IMR-90 (cell line): ENCODE measurements at places on chromosomes 1 and 21. TPM values are rescaled to one million over a fixed set of nuclear protein-coding genes. Genes with fewer than 3 reads are reported as not detected.

DNA sequence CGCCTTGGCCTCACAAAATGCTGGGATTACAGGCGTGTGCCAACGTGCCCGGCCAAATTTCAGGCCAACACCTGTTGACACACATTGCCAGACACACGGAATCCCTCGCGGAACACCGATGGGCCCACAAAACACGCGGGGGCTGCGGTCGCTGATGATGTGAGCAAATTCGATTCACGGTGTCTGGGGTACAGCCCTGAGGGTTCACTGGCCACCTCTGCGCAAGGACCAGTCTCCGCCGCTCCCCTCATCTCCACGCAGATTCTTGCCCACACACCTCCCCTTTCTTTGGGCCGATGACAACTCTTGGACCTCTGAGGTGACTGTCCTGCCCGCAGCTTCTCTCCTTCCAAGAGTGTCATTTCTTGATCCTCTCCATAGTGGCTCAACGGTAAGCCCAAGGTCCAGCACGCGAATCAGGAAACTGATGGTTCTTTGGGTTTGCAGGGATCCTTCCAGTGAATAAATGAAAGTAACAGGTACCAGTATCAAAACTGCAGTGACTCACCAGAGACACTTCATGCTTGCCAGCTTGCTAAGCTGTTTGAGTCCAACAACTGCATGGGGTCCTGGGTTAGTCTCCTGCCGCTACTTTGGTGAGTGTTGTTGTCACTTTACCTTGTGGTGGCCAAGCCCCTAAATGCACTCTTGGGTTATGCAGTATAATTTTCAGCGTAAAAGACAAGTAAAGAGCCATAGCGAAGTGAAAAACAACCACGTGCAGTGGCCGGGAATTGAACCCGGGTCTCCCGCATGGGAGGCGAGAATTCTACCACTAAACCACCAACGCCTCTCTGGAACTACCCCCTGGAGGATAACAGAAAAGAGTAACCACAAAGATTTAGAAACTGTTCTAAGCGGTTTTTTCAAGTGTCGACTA lies 11.0 kb upstream of the RNU1-3 start:
- DNase-seq, result peak; percentile 85

The TRIM67 gene
- not detected in 2 replicates for total RNA-seq

DNA sequence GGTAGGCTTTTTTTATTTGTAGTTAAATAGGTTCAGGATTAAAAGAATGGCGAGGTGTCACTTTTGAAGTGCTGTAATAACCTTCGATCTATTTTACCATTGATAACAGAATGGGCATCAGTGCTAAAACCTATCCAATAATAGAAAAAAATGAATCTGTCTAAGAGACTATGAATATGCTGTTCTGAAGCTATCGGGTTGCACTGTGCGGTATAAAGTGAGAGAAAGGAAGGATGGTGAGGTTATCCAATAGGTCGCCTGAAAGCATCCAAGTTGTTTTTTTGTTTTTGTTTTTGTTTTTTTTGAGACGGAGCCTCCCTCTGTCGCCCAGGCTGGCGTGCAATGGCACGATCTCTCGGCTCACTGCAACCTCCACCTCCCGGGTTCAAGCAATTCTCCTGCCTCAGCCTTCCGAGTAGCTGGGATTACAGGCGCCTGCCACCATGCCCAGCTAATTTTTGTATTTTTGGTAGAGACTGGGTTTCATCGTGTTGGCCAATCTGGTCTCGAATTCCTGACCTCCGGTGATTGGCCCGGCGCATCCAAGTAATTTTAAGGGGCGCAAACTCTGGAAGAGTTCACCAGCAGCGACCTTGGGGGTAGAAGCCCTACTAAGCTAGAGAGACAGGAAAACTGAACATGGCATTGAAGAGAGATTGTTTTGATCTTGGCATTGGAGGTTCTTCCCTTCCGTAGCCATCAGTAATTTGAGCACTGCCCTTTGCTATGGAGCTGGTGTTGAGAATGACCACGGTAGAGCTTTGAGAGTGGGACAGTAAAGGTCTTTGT lies 8.7 kb upstream of the MDM4 start:
- DNase-seq, result peak; percentile 22

DNA sequence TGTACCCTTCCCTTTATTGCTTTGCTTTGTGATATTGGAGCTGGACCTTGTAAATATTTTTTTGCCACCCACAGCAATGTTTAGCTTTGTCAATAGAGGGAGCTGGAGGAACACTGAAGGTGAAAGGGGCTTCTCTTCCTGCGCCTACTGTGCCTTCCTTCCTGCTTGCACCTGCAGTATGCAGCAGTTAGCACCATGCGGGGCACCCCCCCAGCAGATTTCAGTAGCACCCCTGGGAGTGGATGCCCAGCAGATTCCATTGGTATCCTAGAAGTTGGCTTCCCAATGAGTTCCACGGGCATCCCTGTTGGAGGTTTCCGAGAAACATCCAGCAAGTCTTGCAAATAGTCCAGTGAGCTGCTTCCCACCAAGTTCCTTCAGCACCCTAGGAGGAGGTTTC lies 25.6 kb downstream of the S100A10 start:
- peak; percentile 41 for DNase-seq

The ISG20L2 gene
- 13.6 and 17.0 TPM in 2 replicates for total RNA-seq

The SERPINC1 gene
- not detected in 2 replicates for total RNA-seq

DNA sequence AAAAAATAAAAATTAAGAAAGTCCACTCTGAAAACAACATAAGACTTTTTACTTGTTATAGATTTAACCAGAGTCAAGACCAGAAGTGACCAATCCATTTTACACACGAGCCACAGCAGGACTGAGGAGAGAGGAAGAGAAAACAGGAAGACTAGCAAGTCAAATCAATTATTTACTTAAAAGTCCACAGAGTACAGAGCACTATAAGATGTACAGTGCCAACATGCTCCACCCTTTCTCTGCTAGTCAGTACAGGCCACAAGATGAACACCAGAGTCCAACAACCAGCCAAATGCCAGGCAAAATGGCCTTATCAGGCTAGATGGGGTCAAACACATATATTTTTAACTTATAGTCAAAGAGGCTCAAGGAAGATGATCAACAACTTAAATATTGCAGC lies 19.5 kb downstream of the LUZP1 start:
- no peak for DNase-seq

- DNase-seq, result no peak
Measured at GRCh38 chr1:125085720-125086591, 3901.2 kb downstream of the SRGAP2C start.

- peak; percentile 44 for DNase-seq
Measured at GRCh38 chr1:118077331-118078045, 107.5 kb downstream of the SPAG17 start.

The OR2T2 gene
- not detected in 2 replicates for total RNA-seq

The HTR6 gene
- not detected in 2 replicates for total RNA-seq

DNA sequence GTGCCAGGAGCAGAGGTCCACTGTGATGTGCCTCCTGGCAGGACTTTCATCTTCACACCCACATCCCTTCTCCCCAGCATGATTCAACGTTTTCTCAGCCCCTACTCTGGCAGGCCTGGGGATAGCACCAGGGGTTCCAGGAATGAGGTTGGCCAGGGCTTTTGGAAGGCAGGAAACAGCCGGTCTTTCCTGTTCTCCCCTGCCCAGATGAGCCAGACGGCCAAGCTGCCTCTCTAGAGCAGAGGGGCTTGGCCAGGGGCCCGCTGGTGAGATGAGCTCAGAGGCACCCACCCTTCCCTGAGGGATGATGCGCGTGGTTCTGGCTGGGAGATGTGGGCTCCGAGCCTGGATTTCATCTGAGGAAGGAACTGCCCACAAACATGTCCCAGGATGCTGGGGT lies 4.3 kb upstream of the MFAP2 start:
- DNase-seq, result peak; percentile 85

DNA sequence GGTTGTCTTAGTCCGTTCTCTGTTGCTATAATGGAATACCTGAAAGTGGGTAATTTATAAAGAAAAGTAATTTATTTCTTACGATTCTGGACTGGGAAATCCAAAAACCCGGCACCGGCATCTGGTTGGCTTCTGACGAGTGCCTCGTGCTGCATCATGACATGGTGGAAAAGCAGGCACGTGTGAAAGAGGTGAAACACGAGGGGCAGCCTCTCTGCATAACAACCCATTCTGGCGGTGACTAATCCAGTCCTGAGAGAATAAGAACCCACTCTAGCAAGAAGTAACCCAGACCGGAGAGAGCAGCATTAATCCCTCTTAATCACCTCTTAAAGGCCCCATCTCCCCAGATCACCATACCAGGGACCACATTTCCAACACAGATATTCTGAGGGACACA lies 2.7 kb upstream of the EDEM3 start:
- DNase-seq, result no peak

GRCh38 chr1:40630488-40631223 lies 34.8 kb downstream of the RIMS3 start:
- peak; percentile 19 for DNase-seq

The SV2A gene
- total RNA-seq, result 15.4 and 16.4 TPM in 2 replicates

The GJC2 gene
- total RNA-seq, result 1.1 and 1.4 TPM in 2 replicates

The LCE2B gene
- total RNA-seq, result not detected in 2 replicates

DNA sequence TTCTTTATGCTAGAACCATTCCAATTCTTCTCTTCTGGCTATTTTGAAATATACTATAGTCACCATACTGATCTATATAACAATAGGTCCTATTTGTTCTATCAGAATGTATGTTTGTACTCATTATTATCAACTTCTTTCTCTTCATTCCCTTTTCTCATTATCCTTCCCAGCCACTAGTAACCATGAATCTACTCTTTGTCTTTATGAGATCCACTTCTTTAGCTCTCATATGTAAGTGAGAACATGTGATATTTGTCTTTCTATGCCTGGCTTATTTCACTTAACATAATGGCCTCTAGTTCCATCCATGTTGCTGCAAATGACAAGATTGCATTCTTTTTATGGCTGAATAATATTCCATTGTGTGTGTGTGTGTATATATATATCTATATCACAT lies 31.7 kb upstream of the RC3H1 start:
- no peak for DNase-seq

DNA sequence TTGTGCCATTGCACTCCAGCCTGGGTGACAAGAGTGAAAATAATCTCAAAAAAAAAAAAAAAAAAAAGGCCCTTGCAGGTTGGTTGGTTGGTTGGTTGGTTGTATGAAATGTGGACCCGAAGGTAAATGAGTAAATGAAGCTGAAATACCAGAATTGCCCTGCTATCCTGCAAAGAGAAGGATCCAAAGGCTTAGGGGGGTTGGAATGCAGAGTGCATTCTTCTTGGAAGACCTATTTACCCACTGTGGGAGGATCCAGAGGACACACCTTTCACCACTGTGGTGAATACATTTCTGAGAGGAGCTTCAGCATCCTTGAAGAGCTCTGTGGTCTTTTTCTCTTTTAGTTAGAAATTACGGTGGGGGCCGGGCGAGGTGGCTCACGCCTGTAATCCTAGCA lies 28.7 kb upstream of the EIF4G3 start:
- no peak for DNase-seq

DNA sequence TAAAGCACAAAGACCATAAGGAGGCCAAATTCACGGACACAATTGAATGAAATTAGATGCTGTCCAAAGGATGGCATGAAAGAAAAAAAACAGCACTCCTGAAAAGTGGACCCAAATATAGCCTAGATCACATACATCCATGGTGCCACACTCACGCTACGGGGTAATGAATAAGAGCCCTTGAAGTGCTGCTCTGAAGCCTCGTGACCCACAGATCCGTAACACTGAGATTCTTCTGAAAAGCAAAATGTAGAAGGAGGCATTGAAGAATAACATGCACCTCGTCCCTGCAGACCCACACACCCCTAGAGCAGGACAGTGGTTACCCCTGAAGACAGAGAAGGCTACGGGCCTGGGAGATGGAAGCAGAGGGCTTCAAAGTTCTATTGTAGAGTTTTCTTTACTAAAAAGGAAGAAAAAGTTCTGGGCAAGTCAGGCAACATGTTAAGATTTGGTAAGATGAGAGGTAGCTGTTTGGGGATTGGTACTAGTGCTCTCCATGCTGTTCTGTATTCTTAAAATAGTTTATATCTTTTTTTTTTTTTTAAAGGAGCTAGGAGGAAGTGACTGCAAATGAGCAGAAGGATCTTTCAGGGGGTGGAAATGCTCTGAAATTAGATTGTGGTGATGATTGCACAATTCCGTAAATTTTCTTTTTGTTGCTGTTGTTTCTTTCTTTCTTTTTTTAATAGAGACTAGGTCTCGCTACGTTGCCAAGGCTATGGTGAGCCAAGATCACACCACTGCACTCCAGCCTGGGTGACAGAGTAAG lies 4.1 kb upstream of the ITGB2 start:
- peak; percentile 64 for DNase-seq

- DNase-seq, result no peak
Measured at GRCh38 chr21:36008505-36008904, 51.8 kb downstream of the SETD4 start.

DNA sequence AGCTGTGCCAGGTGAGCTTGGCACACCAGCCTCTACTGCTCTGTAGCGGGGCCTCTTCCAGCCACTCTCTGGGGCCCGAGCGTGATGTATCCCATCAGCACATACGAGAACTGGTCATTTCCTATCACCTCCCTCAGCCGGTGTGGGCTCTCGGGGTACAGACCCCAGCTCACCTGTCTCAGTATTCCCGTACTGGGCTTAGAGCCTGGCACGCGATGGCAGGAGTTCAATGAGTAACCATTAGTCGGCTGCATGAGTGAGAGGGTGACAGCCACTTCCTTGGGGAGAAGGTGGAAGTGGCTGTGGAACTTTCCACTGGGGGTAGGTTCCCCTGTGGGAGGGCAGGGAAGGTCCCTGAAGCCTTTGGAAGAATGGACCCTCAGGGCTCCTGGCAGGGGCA lies 46.1 kb downstream of the ECE1 start:
- no peak for DNase-seq

DNA sequence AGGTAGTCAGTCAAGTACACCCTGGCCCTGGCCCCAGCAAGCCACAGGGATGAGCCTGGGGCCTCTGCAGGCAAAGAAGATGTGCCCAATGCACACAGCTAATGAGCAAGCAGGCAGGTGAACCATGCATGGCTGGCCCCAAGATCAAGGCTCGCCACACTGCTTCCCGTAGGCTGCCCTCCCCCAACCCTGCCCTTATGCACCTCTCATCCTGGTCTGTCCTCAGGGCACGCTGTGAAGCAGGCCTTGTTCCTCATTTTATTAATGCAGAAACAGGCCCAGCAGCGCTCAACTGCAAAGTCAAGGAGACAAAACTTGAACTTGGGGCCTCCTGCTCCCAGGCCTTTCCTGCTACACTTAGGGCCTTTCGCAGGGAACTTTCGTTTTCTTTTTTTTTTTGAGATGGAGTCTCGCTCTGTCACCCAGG lies 35.6 kb upstream of the ID3 start:
- no peak for DNase-seq

GRCh38 chr1:34655206-34655874 lies 99.5 kb upstream of the GJB5 start:
- DNase-seq, result no peak

- DNase-seq, result peak; percentile 64
Measured at GRCh38 chr1:74205266-74205665, 7.2 kb downstream of the FPGT start.

The NBPF26 gene
- 13.1 and 15.8 TPM in 2 replicates for total RNA-seq

The KLHDC9 gene
- total RNA-seq, result 0.18 TPM in 1 of 2 replicates, not detected in the other

The ETV3L gene
- total RNA-seq, result not detected in 2 replicates

- no peak for DNase-seq
Measured at GRCh38 chr1:188590641-188591040, 1761.9 kb downstream of the PLA2G4A start.

DNA sequence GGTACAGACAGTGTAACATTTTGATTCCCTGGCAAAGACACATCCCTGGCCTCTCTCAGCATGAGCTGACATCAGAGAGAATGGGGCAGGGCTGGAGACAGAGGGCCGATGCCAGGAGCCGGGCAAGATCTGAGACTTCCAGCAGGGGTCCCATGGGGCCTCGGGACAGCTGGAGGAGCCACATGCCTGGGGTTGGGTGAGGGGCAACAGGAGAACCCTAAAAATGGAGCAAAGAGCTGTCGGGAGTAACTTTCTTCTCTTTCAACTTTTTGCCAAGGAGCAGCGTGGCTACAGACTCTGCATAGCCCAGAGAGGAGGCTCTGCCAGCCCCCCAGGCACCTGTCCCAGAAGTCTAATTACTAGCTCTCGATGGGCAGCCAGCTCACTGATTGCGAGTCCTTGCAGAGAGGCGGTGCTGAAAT lies 130.8 kb downstream of the LACTBL1 start:
- no peak for DNase-seq
